ENCODE measurements at places on chromosomes 5 and 9.

- DNase-seq: no peak
Observed at GRCh38 chr5:59178482-59178881, 595.6 kb downstream of the RAB3C start.

DNA sequence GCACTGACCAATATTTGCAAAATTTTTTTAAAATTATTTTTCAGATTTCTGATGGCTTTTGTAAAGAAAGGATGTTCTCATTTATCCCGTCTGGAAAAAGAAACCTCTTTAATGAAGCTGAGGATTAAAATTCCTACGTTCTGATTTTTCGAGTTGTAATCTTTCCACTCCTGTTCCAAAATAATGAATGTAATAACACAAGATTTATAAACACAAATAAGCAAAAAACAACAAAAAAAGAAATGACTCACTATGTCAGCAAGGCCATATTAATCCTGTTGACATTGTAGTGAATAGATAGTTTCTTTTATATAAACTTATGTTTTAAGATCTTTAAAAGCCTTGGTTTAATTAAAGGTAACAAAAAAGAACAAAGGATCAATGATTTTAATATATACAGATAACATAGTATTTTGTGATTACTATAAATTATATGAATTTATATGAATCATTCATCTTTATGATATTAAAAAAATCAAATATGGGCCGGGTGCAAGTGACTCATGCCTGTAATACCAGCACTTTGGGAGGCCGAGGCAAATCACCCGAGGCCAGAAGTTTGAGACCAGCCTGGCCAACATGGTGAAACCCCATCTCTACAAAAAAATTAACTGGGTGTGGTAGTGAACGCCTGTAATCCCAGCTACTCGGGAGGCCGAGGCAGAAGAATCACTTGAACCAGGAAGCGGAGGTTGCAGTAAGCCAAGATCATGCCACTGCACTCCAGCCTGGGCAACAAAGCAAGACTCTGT, 336.6 kb upstream of the DAB2 start:
- no peak for DNase-seq

- no peak for DNase-seq
Observed at GRCh38 chr5:136308212-136308795, 57.0 kb downstream of the TRPC7 start.

- DNase-seq: peak; percentile 67
Observed at GRCh38 chr9:134328341-134328840, 2.1 kb downstream of the RXRA start.

GRCh38 chr9:123486431-123486830, 130.4 kb downstream of the CRB2 start:
- no peak for DNase-seq

- DNase-seq: no peak
Observed at GRCh38 chr9:69532396-69532795, 139.8 kb downstream of the APBA1 start.

DNA sequence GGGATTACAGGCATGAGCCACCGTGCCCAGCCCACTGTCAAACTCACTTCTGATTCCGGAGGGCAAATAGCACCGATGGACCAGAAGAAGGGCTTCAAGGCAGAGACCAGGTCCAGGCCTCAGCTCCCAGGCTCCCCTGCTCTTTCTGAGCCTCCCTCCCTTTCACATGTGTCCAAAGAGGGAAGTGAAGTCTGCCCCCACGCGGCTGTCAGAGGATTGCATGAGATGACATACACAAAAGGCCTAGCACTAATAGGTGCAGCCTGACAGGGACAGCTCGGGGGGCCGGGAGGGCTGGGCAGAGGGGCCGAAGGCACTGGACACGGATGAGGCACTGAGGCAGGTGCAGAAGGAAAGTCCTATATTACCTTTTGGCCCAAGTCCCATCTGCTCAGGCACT, 16.1 kb downstream of the FBP1 start:
- peak; percentile 82 for DNase-seq

- no peak for DNase-seq
Observed at GRCh38 chr5:95878417-95879323, 56.1 kb upstream of the GLRX start.

- DNase-seq: no peak
Observed at GRCh38 chr5:44640945-44641456, 167.7 kb upstream of the MRPS30 start.

GRCh38 chr9:134176599-134176968, 12.2 kb upstream of the RNU6ATAC start:
- no peak for DNase-seq

DNA sequence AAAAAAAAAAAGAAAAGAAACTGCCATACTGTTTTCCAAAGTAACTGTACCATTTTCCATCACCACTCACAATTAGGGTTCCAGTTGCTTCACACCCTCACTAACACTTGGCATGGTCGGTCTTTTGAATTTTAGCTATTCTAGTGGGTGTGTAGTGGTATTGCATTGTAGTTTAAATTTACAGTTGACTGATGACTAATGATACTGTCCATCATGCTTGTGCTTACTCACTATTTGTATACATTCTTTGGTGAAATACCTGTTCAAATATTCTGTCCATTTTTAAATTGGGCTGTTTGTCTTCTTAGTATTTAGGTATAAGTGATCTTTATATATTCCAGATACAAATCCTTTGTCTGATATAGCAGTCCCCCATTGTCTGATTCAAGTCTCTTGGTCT, 36.2 kb upstream of the ZNF169 start:
- no peak for DNase-seq

GRCh38 chr9:129888293-129889121, 53.2 kb downstream of the USP20 start:
- DNase-seq: peak; percentile 51

DNA sequence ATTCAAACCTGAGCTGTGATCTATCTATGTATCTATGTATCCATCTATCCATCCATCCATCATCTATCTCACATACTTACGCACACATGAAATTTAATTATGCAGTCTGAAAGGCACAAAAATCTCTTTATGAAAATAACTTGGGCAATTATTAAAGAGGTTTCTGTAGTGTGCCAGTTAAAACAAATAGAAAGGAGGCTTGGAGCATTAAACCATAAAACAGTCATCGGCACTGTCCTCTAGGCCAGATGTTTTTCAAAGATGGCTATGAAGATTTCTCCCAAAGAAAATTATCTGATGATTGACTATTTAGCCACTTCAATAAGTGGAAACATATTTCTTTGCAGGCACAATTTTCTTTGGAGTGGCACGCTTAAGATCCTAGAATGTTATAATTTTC, 392.5 kb upstream of the RPS23 start:
- no peak for DNase-seq

DNA sequence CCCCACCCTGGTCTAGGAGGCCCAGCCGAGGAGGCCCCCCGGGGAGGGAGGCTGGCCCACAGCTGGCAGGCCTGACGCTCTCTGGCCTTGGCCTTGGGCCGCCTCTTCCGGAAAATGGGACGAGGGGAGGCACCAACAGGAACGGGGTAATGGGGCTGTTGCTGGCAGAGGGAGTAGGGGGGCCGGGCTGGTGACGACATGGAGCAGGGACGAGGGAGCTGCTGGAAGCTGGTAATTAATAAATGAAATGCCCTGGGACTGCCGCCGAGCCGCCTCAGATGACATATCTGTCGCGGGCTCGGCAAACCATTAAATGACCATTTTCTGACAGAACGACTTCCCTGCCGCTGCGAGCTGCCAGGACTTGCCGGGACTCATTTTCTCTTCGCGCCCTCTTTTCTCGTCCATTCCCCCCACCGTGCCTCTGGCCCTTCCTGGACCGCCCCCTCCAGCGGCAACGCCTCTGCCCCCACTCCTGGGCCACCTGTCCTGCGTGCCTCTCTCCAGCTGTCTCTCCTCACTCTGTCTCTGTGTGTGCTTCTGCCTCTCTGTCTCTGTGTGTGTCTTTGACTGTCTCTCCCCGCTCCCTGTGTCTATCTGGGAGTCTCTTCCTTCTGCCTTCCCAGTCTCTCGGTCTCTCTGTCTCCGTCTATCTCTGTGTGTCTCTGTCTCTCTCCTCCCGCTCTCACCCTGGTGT, 215.7 kb downstream of the PAX5 start:
- DNase-seq: no peak

GRCh38 chr9:121768416-121769015, 117.1 kb downstream of the DAB2IP start:
- DNase-seq: no peak

DNA sequence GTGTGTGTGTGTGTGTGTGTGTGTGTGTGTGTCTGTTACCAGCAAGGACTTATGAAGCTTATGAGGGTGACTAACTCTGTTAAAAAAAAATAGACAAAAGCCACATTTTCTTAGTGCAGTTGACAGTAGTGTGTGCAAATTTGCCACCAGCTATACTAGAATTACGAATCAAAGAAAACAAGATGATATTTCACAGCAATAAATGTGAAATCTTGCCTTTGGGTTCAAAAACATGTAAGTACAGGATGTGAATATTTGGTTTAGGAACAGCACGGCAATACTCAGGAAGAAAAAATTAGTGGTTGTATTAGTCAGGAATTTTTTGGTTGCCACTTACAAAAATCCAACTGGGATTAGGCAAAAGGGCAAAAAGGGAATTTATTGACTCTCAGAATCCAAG, 117.4 kb downstream of the NPR3 start:
- DNase-seq: no peak

- no peak for DNase-seq
Observed at GRCh38 chr5:71697967-71698366, 21.1 kb upstream of the CARTPT start.

- DNase-seq: no peak
Observed at GRCh38 chr5:2748861-2749513, 2.5 kb downstream of the IRX2 start.

DNA sequence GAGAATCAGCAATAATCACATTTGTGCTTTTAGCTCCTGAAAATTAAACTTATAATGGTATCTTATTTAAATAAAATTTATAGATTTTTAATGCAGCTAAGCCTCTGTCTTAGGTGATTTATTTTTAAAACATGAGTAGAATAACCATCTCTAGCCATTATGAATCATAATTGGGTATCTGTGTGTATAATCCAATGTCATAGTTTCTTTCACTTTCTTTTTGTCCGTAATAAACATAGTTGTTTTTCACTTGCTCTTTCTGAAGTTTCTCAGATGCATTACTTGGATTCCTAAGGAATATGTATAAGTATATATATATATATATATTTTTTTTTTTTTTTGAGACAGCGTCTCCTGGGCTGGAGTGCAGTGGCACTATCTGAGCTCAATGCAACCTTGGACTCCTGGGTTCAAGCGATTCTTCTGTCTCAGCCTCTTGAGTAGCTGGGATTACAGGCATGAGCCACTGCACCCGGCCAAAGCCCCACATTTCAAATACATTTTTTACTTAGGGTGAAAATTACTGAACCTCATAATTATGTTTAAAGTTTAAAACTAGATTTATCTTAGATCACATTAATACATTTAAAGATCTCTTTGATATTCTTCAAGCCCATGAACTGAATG, 377.1 kb downstream of the PRDM9 start:
- no peak for DNase-seq

GRCh38 chr5:33888587-33888986, 3.2 kb downstream of the ADAMTS12 start:
- no peak for DNase-seq

DNA sequence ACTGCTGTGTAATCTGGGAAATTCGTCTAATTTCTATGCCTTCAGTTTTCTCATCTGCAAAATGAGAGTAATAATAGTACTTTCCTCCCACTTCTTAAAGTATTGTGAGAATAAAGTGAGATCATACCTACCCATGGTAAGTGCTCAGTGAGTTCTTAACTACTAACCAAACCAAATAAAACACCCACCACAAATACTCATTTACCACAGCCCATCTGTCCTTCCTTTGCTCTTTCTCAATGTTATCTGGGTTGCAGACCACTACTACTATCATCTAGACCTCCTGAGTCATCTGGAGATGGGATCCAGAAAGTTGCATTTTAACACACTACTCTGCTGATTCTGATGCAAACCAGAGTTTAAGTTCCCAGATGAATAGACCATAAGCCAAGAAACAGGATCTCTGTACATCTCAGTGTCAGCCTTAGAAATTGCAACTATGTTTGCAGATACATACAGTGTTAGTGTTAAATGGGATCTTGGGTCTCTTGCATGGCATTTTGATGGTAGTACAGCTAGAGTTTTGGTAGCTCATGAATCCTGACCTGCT, 105.4 kb upstream of the ATP10B start:
- DNase-seq: no peak

DNA sequence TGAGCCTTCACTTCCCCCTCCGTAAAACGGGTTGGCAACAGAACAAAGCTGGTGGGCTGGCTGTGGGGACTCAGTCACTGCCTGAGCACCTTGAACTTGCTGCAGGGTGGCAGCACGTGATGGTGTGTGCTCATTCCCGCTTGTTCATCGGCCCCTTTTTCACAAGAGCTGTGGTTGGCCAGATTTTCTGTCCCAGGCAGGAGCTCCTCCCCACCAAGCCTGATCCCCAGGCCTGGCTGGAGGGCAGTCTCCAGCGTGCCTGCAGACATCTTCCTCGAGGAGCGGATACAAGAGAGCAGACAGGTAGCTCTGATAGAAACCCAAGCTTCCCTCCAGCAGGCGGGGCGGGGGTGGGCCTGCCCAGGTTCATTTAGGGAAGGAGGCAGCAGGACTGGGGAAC, 61.9 kb upstream of the ORM1 start:
- DNase-seq: no peak

GRCh38 chr9:37983381-37984067, 79.6 kb upstream of the SLC25A51 start:
- no peak for DNase-seq

Data from colonic mucosa (tissue), 4 donors.